Stimulated activated CD8-positive, alpha-beta memory T cell treated with anti-CD3 and anti-CD28 coated beads, Interleukin-7, amount 100 ng/mL, for 1 hour (primary cell): ENCODE measurements at places on chromosomes 5 and 9.

GRCh38 chr5:135604056-135604455 is 25.3 kb upstream of the CXCL14 start:
- no peak for DNase-seq

- no peak for DNase-seq
Observed at GRCh38 chr9:137745541-137745991, 126.8 kb downstream of the EHMT1 start.

DNA sequence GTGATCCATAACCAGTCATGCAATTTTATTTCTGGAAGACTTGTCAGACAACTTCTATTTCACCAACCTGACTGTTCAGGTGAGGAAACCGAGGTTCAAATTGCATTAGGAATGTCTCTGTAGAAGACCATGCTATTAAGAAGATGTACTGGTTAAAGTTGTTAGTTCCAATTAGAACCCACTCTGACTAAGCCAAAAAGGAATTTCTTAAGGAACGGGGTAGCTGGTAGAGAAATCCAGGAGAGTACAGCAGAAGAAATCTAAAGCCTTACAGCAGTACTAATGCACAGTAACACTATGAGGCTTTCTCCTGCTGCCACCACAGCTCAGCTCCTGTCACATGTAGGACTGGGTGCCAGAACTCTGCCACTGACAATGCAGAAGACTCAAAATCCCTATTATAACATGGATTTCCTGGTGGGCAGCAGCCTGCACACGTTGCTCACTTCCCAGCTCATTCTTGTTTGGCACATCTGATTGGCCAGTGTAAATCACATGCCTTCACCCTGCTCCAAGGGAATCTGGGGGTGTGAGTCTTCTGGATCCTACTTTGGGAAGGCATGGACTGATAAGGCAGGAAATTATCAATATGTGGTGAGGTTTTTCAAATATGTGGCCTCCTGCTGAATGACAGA is 37.1 kb downstream of the CAST start:
- DNase-seq, result no peak

DNA sequence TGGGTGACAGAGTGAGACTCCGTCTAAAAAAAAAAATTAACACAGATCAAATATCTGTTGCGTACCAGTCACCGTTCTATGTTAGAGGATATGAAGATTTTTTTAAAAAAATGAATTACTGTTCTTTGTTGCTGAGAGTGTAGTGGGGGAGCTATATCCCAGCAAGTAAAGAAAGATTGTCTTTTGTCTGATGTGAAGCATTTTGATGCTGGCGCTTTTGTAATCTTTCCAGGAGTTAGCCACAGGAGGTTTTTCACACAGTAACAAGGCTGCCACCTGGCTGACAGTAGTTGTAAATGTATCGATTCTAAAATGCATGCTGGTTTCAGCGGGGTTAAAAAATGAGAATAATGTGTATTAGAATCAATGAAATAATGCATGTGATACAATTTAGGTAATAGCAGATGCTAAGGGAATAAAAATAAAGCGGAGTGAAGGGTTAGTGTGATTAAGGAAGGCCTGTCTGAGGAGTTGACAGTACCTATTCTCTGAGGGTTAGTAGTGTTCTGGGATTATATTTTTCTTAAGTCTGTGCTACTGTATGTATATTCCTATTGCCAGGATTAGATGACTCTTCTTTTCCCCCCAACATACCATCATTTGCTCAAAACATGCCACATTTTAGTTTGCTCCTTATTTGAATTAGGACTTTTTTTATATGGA is 3.4 kb downstream of the LMNB1 start:
- peak; percentile 21 for DNase-seq

DNA sequence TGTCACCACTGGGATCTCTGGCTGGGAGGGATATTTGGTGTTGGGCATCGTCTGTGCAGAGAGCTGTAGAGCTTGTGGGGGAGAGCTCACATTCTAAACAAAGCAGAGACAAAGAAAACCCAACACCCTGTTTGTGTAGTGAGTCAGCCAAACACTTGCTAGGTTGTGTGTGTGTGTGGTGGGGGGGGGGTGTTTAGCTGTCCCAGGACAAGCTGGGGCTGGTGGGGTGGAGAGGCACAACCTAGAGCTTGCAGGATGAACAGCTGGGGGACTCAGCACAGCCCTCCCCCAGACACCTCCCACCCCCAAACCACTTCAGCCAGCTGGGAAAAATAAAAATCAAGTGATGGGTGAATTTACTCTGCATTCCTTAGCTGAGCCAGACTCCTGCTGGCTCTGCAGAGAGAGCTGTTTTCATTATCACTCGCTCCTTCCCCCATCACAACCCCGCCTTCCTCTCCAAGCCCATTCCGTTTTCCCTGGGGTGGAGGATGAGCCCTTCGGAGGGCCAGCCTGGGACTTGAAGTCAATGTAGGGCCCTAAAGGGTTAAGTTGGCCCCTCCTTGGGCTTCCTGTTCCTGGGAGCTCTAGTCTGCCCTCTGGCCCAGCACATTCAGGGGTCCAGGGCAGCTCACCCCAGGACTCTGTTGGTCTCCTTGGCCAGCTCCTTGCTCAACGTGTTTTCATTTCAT is 2.6 kb downstream of the OLFML2A start:
- no peak for DNase-seq

DNA sequence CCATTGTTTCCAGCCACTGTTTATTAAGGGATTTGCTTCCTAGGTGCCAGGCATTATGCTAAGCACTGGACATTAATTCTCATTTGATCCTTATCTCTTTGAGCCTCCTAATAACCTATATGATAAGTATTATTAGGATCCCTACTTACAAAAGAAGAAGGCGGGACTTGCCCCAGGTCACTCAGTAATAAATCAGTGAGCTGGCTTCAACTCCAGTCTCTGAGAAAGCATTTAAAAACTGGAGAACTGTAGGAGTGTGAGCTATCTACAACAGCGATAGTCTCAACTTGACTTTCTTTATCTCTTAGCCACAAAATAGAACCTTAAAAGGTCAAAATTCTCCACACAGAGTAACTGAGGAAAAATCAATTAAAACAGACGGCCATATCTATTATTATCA is 155.0 kb downstream of the GNAQ start:
- no peak for DNase-seq

- DNase-seq, result no peak
Observed at GRCh38 chr9:134224127-134224526, 59.8 kb upstream of the RNU6ATAC start.

DNA sequence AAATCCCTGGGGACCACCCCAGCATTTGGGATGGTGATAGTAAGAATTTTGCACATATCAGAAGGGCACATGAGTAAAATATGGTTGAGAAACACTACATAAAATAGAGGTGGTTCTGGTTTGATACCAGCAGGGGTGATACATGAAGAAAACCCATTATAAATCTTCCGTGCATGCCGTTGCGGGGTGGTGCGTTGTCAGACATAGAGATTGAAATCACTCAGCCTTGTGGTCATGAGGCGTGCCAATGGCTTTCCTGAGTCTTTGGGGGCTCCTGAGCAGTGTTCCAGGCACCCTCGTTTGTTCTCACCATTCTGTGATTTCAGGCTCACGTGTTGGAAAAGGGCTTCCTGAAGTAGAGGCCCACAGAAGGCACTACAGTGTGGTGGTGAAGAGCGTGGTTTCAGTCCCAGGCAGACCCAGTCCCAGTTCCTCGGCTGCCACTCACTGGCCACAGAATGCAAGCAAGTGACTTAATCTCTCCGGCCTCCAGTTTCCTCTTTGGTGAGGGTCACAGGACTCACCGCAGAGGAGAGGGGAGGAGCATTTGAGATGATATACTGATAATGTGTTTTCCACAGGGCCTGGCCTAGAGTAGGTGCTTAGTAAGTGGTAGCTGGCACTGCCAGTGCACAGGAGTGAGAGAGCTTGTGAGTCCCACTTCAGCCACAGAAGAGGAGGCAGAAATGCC is 20.5 kb upstream of the GLRX start:
- no peak for DNase-seq

DNA sequence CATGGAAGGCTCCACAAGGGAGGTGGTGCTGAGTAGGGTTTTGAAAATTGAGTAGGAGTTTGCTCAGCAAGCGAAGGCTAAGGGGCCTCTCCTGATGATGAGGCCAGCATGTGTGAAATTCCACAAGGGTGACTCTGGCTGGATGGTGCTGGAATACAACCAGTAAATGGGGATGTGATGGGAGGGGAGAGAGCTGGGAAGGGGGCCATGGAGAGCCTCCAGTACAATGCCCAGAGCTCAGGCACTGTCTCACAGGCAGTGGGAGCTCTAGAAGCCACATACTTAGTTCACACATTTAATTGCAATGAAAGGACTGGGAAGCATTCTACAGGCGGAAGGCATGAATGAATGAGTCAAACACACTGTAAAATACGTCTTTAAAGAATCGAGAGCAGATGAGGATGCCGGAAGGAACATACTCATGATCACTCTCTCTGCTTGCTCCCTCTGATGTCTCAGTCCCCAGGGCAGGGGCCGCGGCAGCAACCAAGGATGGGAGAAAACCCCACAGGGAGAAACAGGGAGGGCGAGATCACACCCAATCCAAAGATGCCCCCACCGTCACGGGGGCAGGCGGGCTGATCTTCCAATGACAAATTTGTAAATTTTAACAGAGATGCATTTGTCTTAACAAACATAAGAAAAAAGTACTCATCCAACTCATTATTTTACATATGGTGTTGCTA is 261.0 kb downstream of the NSG2 start:
- no peak for DNase-seq

GRCh38 chr5:10064546-10065195 is 185.0 kb downstream of the ATPSCKMT start:
- DNase-seq, result no peak

DNA sequence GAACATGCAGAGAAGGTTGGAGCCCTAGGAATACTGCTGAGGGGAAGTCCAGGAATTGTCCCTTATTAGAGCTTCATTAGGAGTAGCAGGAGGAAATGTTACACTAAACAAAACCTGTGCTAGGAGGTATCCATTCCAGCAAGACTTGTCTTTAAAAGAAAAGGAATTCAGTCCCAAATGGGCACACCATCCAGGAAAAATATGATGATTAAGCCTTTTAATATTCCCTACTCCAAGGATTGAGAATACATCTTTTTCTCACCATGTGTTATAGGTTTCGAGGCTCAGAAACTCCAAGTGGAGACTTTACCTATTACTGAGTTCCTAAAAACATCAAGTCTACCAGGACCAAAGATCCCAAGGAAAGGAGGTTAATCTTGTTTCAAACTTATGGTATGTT is 179.3 kb downstream of the MCTP1 start:
- no peak for DNase-seq

- DNase-seq, result no peak
Observed at GRCh38 chr5:170581211-170581610, 77.4 kb downstream of the KCNIP1 start.

GRCh38 chr5:76388791-76389512 is 14.1 kb upstream of the IQGAP2 start:
- no peak for DNase-seq

- DNase-seq, result no peak
Observed at GRCh38 chr5:4651806-4652565, 488.1 kb upstream of the ADAMTS16 start.

GRCh38 chr9:36888551-36888950 is 145.5 kb downstream of the PAX5 start:
- no peak for DNase-seq

GRCh38 chr5:90866915-90867731 is 308.5 kb downstream of the ADGRV1 start:
- DNase-seq, result no peak

- DNase-seq, result no peak
Observed at GRCh38 chr5:75335486-75335885, 1.5 kb upstream of the HMGCR start.

DNA sequence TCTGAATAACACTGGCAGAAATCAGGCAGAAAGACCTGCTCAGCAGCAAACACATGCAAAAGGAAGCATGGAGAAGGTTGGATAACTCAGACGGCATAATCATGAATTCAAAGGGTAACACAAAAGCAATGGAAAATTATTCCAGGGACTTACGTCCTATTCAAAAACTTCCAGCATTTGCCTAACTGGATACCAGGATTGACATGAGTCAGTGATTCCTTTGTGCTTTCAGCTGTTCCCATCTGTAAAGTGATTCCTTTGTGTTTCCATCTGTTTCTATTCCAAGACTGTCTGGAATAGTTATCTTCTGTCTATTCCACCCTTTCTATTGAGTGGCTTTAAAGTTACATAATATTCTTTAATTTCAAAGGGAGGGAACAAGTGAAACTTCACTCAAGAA is 1361.7 kb upstream of the CDH9 start:
- DNase-seq, result no peak

GRCh38 chr5:123785162-123786071 is 273.4 kb downstream of the CSNK1G3 start:
- no peak for DNase-seq

DNA sequence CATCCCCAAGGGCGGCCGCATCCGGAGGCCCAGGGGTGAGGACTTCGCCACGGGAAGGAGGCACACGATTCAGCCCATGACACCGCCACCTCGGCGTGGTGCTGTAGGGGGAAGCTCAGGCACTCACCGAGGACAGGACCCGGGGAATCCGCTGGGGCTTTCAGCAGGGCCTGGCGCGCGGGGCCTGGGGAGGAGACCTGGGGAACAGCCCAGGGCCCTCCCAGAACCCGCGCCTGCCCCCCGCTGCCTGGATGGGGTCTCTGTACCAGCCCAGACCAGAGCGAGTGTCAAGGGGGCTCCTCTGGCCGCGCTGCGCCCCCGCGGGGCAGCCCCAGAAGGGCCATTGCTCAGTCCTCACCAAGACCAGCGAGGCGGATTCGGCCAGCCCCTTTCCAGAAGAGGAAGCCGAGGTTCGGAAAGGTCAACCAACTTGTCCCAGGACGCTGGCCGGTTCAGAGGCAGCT is 12.8 kb downstream of the COL23A1 start:
- no peak for DNase-seq

- no peak for DNase-seq
Observed at GRCh38 chr5:159415301-159415937, 85.1 kb upstream of the IL12B start.

- no peak for DNase-seq
Observed at GRCh38 chr5:123754908-123755307, 242.9 kb downstream of the CSNK1G3 start.

DNA sequence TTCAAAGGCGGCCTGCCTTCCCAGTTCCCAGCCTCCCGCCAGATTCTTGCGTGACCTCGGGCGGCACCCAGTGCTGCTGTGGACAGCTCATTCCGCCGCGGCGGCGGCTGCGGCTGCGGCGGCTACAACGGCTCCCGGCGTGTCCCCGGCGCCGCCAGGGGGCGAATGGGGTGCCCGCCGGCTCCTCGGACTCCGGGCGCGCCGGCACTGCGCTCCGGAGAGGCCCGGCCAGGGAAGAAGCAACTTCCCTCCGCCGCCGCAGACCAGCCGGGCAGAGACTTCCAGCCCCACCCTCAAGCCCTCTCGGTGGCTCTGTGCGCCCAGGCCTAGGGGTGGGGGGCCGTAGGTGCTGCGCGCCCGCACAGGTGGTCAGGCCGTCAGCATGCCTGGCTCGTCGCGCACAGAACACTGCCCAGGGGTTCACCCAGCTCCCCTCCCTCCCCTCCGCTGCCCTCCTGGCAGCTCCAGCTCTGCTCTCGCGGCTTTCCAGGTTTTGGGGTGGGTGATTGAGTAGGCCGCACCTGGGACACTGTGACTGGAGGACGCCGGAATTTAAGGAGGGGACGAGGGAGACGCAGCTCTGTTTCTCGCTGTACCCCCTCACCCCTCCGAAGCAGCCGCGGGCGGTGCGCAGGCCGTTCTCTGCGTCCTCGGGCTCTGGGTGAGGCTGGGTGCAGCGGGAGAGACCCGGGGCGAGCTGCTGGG is 20.2 kb downstream of the IGIP start:
- peak; percentile 7 for DNase-seq
